NCI-H345 (cell line): ENCODE measurements at places on chromosomes 7 and 10.

- DNase-seq, result no peak
Observed at GRCh38 chr10:59895629-59896116, 10.7 kb downstream of the CCDC6 start.

DNA sequence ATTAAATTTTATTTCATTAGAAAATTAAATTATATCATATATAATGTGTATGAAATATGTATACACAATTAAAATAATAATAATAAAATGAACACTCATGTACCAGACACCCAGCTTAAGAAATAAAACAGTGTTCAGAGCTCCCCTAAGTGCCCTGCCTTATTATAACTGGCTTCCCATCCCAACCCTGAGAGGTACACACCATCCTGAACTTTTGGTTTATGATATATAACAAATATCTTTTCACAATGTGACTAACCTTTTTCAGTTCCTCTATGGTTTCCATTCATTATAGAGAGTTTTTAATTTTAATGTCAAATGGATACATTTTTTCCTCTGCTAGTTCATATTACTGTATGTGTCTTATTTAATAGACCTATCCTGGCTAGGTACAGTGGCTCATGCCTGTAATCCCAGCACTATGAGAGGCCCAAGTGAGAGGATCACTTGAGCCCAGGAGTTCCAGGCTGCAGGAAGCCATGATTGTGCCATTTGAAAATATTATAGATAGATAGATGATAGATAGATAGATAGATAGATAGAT lies 24.0 kb upstream of the STEAP2 start:
- DNase-seq, result no peak

- DNase-seq, result no peak
Observed at GRCh38 chr10:43708262-43708661, 59.6 kb upstream of the ZNF32 start.

- DNase-seq, result no peak
Observed at GRCh38 chr7:44776211-44776610, 20.3 kb upstream of the PPIA start.

GRCh38 chr7:39461263-39461820 lies 104.9 kb upstream of the YAE1 start:
- DNase-seq, result no peak

- no peak for DNase-seq
Observed at GRCh38 chr10:103098240-103098639, 94.8 kb downstream of the NT5C2 start.

DNA sequence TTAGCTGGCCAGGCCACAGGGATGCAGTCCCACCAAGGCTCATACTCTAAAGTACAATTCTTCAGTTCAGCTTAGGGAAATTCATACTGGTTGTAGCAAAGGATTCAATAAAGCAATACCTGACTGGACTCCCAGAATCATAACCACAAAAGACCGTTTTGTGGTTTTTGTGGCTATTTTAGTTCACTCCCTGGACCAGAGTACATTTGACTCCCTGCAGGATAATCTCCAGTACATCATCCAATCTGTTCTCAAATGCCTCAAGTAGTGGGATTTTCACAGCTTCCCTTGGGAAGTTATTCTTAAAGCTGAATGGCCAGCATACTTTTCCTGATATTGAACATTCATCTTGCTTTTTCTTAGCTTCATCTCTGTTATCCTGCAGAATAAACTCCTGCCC lies 29.3 kb upstream of the YAE1 start:
- no peak for DNase-seq

DNA sequence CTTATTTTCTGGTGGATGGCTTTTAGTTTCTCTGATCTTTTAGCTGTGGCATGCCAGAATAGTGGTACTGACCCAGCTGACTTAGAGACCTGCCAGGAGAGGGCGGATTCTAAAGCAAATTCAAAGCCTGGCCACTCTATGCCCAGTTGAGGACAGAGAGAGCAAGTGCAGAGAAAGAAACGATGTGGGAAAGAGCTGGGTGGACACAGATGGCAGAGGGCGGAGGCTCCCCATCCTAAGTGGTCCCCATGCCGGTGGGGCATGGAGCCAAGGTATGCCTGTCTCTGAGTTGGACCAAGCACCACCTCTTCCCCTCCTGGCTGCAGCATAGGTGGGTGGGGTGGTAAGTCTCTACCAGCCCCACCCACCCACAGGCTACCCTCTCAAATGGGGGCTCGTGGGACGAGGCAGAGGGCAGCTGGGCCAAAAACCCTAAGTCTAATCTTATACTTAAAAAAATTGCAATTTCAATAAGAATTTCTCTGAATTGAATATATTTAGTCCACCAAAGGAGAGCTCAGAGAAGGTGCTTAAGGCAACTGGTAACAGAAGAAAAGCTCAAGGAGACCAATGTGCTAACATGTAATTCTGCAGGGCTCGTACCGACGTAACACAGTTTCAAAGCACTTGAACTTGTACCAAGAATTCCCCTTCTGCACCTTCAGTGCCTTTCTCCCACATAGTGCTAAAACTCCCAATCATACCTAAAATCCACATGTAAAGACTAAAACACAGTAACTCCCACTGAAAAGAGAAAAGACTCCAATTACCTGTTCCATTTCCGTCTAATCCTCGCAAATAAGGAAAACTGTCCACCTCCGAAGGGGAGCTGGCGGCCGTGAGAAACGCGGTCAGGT lies 85.7 kb upstream of the NMT2 start:
- no peak for DNase-seq

DNA sequence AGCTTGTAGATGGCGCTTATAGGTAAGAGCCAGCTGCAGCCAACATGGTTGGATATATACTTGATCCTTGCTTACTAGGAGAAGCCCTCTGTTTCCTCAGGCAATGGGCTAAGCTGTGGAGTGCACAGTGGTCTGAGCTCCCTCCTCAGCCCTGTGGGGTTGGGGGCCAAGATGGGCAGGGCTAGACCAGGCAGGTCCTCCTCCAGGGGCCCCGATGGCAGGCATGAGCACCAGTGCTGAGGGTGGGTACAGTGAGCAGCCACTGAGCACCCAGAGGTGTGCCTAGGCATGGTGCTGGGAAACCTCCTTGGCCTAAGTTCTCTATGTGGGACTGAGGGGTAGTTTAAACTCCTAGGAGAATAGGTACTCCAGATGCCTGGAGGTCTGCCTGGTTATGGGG lies 680.2 kb downstream of the SUGCT start:
- no peak for DNase-seq

DNA sequence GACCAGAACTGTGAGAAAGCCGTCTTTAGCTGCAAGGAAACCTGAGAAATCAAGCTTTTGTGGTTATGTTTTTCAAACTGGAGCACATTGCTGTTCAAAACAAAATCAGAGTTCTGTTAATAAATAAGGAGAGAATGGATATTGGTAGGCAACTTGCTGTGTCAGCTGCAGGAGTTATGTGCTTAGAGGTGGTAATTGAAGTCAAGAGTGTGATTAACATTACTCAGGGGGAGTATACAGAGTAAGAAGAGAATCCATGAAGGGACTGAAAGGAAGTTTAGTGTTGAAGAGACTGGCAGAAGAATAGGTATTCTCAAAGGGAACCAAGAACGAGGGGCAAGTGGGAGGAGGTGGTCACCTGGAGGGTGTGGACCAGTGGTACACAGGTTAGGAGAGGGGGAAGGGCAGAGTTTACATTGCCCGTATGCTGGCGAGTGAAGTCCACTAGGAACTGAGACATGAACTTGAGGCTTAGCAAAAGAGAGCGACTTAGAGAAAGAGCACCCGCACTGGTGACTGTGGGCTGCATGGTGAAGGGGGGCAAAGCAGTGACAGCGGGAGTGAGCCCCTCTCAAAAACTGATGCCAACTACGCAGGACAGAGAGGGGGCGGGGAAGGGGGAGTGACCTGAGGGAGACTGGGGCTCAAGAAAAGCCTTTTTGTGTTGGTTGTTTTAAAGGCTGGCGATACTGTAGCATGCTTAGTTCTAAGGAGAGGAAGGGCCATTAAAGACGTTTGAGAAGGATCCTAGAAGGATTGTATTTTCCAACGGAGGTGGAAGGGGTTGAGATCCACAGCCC lies 80.0 kb downstream of the SDK1 start:
- DNase-seq, result no peak

GRCh38 chr10:4825868-4826791 lies at the start of gene AKR1E2:
AKR1E2 (plus strand) TSS chr10:4826207; CDS start chr10:4826325, 118 bp downstream.
- peak; percentile 25 for DNase-seq

- no peak for DNase-seq
Observed at GRCh38 chr7:117101026-117101425, 147.7 kb downstream of the ST7 start.

- DNase-seq, result peak; percentile 13
Observed at GRCh38 chr10:99658622-99659030, 683 bp upstream of the ENTPD7 start.

- no peak for DNase-seq
Observed at GRCh38 chr10:68315582-68315981, 16.3 kb upstream of the HNRNPH3 start.

DNA sequence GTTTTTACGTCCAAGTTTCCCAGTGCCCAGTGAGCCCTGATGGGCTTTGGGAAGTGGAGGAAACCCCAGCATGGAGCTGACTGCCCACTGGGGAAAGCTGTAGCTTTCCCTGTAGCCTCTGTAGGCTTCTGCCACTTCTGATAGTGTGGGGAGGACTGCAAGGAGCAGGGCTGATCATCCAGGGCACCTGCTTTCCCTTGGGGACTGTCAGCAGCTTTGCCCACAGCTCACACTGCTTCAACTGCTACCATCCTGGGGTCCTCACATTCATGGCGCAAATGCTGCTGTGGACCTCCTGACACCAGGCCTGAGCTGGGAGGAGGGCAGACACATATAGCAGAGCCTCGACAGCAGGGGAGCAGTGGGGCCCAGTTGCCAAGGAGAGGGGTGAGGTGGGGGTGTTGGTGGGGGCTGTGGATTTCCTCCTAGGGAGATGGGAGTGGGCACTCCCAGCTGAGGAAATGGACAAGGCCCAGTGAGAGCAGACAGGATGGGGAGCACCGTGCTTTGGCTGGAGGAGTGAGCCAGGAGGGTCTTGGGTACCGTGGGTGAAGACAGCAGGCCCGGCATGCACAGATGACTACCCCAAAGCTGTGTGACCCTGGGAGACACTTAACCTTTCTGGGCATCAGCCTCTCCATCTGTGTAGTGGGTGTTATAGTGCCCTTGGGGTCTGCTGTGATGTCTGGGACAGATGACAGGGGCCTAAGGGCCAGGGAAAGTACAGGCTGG lies 16.2 kb downstream of the RAMP3 start:
- no peak for DNase-seq

DNA sequence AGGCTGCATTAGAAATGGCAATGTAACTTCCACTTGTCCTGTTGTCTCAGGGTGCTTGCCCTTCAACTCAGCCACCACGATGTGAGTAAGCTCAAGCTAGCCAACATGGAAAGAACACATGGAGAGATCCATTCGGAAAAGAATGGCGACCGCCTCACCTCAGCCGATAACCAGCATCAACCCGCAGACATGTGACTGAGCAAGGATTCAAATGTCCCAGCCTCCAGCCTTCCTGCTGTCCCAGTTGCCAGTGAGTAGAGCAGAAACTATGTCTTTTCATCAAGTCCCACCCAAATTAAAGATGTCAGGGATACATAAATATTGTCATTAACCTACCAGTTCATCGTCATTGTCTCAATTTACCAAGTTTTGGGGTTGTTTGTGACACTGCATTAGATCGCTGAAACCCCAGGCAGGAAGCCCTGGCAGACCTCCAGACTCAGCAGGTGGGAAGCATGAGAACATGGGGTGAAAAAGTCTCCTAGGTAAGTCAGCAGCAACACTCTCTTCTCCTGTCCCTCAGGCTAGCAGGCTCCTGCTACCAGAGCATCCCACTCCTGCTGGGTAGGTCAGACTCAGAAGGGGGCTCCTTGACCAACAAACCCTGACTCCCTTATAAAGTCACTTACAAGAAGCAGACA lies 67.0 kb downstream of the OSBPL3 start:
- peak; percentile 74 for DNase-seq

GRCh38 chr7:17448479-17449423 lies 150.3 kb downstream of the AHR start:
- DNase-seq, result no peak
